ENCODE measurements at places on chromosomes 12 and 14. TPM values are rescaled to one million over a fixed set of nuclear protein-coding genes. Genes with fewer than 3 reads are reported as not detected.
A peak's percentile ranks its signal among the peaks of the same experiment; 100 is the strongest.

BATF gene
- total RNA-seq: not detected

SLCO1A2 gene
- total RNA-seq: 4.4 TPM

RPGRIP1 gene
- 0.65 TPM for total RNA-seq

- no peak for DNase-seq
Measured at GRCh38 chr12:96500693-96501092, 11.3 kb downstream of the CFAP54 start.

- no peak for DNase-seq
Measured at GRCh38 chr14:49986343-49987014, 93.6 kb downstream of the ARF6 start.

DNA sequence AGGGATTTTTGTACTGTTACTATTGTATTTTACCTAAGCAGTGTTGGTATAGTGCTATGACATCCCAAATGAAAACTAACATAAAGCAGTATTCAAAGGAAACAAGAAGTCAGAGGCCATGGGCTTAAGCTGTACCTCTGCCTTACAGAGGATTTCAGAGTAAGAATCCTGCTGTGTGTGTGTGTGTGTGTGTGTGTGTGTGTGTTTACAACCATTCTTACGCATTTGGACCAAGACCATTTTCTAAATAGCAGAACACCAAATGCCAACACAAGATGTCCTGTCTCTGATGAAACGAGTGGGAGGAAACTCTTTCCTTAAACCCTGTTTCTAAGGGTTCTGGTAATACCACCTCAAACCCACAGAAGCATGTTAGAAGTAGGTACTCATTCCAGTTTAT lies 64.4 kb downstream of the PPP1R36 start:
- peak; percentile 7 for DNase-seq

- DNase-seq: no peak
Measured at GRCh38 chr14:51883232-51883631, 22.8 kb downstream of the GNG2 start.

DNA sequence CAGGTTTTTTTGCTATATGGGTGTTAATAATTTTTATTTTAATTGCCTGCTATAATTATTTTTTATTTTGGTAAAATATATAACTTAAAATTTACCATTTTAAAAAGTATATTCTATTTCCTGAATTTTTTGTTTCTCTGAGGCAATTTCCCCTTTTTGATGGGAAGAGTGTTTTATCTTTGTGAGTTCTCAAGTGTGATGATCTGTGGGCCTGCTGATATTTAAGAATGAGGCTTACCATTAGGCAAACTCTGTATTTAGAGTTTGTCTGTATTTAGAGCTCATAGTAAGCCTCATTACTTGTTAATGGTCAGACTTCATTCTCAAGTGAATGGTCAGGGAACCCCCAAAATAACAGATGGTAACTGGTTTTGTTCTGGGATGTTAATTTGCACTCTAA lies 48.0 kb downstream of the WNK1 start:
- no peak for DNase-seq

All from H1 (cell line).